Body of pancreas (tissue), 4 donors: ENCODE measurements at places on chromosomes 7 and 10. TPM values are rescaled to one million over a fixed set of nuclear protein-coding genes. Genes with fewer than 3 reads are reported as not detected.

DNA sequence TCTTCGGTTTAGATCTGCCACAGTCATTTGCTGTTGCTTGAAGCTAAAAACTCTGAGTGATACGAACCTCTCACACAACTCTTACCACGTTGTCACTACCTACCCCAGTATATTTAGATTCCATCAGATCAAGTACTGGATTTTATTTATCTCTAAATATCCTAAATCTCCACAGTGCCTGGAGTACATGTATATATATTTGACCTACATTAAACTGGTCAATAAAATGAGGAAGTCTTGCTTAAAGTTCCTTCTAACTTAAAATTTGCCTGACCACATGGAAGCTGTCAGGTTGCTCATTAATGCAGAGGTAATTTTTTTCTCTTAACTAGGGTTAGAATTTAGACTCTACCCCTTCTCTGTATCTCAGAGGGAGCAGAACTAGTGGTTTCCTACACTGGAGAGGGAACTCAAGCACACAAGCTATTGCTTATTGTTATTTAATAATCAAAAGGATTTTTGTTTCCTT, 3.1 kb upstream of the MACC1 start:
- DNase-seq: no peak

GRCh38 chr7:37277513-37277912, 171.2 kb downstream of the ELMO1 start:
- no peak for DNase-seq

GRCh38 chr10:61296161-61296560, 157.0 kb downstream of the TMEM26 start:
- DNase-seq: no peak

GRCh38 chr10:124064676-124065075, 28.7 kb downstream of the CHST15 start:
- DNase-seq: no peak

- DNase-seq: no peak
Measured at GRCh38 chr10:8044908-8045725, 9.4 kb upstream of the GATA3 start.

DNA sequence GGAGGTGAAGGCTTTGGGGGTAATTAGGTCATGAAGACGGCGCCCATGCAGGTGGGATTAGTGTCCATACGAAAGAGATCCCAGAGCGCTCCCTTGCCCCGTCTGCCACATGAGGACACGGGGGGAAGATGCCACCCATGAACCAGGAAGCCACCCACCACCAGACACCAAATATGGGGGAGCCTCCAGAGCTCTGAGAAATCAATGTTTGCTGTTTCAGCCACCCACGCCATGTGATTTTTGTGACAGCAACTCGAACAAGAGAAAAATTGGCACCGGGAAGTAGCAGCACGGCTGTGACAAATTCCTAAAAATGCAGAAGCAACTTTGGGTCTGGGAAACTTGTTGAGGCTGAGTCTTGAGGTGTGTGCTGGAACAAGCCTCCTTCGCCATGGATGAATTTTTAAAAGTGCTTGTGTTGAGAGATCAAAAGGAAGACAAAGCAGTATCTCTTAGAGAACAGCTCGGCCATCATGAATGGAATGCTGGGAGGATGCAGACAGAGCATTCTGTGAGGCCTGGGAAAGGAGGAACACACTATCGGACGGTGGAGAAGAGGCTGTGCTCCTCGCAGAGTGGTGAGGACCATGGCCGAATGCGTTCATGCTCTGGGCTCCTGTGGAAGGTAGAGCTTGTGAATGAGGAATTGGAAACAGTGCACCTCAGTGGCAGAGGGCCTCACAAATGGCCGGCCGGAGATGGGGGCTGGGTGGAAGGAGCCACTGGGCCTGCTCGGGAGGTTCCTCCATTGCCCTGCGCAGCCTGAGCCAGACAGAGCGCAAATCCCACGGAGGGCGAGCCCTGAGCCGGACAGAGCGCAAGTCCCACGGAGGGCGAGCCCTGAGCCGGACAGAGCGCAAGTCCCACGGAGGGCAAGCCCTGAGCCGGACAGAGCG, 277.5 kb downstream of the PTPRN2 start:
- DNase-seq: no peak

- peak; percentile 91 for DNase-seq
Measured at GRCh38 chr10:77405771-77406241, 231.8 kb downstream of the KCNMA1 start.

DNA sequence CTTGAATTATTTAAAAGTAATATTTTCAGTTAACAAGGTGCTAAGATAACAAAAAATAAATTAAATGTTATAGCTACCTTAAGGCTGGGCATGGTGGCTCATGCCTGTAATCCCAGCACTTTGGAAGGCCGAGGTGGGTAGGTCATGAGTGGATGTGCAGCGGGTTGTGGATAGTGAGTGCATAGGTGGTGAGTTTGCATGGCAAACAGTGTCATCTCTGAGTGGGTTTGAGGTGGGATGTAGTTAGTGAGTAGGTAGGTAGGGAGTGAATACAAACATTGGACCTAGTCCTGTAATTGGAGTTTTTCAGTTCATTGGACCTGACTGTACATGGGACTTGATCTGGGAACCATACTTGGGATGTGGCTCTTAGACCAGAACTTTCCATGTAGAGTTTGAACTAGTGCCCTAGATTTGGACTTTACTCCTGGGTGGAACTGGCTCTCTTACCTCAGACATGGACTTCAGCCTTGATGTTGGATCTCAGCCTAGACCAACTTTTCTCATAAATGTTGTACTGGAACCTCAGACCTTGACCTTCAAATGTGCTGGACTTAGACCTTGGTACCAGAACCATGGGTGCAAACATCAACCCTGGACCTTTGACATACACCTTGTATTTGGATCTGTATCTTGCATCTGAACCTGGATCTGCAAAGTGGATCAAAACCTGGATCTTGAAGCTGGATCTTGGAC, 47.0 kb downstream of the SEC61G start:
- no peak for DNase-seq

ZNF487 gene
- 1.6 TPM for total RNA-seq

ANK3 gene
- 113 TPM for total RNA-seq

CFTR gene
- total RNA-seq: 329 TPM

OR2A7 gene
- 4.9 TPM for total RNA-seq

GSDME gene
- 3.6 TPM for total RNA-seq

SDK1 gene
- 32.4 TPM for total RNA-seq

IFIT1B gene
- total RNA-seq: not detected
